ENCODE measurements at places on chromosomes 4 and X.

- no peak for DNase-seq
Observed at GRCh38 chrX:121254336-121254735, 206.9 kb downstream of the GLUD2 start.

DNA sequence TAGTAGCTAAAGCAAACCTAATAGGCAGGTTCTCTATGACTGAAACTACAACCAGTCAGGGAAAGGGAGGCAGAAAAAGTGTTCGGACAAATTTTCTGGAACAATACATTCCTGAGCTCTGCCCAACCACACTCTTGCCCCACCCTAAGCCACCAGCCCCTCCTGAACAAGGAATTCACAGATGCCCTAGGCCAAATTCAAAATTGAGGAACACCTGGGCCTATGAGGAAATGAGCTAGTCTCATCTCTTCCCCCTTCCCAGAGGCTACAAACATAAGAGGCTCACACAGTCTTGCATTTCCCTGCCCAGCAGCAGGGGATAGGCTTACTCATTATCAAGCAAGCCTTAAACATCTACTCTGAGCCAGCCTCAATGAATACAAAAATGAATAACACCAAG lies 284.7 kb downstream of the ZNF674 start:
- no peak for DNase-seq

DNA sequence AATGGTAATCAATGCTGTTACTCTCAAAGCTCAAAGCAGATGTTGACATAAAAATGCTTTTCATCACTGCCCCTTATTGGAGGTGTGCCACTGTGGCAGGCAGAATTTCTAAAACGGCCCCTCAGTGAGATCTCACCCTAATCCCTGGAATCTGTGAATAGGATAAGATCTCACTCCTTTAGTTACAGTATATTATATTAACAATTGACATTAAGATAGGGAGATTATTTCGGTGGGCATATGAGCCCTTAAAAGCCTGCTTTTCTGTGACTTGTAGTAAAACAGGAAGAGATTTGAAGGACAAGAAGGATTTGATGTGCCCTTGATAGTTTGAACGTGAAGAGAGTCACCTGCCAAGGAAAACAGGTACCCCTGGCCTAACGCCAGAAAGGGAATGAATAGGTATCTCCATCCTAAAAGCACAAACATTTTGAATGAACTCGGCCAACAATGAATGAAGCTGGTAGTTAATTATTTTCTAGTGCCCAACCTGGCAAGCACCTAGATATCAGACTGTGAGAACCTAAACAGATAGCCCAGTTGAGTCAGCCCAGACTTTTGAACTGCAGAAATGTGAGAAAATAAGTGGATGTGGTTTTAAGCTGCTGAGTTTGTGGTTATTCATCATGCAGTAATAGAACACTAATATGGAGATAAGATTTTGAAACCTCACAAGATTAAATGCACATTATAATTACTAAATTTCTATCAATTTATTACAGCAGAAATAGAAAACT lies 881.6 kb downstream of the PCDH18 start:
- no peak for DNase-seq

GRCh38 chr4:153393397-153393796 lies 48.9 kb downstream of the MND1 start:
- no peak for DNase-seq

GRCh38 chrX:110032534-110033147 lies 29.7 kb downstream of the TMEM164 start:
- no peak for DNase-seq
